ENCODE measurements at places on chromosomes 3 and 15. TPM values are rescaled to one million over a fixed set of nuclear protein-coding genes. Genes with fewer than 3 reads are reported as not detected.

GRCh38 chr3:158908187-158908734, 106.4 kb downstream of the MFSD1 start:
- no peak for DNase-seq

DNA sequence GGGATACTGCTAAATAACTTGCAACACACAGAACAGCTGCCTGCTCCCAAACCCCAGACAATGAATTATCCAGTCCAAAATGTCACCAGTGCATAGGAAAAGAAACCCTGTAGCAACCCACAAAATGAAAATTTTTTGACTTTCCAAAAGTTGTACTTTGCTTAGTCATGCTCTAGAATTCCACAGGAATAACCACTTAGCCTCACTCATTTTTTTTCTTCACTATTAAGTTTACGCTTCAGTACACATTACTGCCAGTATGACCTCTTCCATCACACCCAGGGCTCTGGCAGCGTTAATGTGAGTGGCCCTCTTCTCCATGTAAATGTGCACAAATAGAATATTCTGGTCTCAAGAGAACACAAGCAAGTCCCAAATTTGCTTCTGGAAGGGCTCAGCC, 259.8 kb downstream of the MAGI1 start:
- DNase-seq = no peak

GRCh38 chr15:60091157-60091556, 87.0 kb downstream of the FOXB1 start:
- DNase-seq = no peak

DNA sequence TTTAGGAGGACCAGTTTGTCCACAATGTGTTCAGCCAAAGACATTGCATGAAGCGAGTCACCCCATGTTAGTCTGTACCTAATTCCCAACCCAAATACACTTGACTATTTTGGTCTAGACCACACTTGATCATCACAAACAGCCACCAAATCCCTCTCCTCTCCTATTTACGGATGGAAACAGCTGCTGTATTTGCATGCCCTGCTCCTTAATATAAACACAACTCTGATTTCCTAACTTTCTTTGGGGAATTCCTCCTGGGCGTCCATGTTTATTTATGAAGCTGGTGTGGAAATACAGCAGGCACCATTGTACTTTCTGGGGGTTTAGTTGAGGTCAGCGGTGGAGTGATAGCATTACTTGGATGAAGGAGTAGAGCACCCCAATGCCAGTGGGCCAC, 235.2 kb downstream of the TLE3 start:
- DNase-seq = no peak

GRCh38 chr3:126448136-126448892, 27.4 kb downstream of the ZXDC start:
- DNase-seq = no peak

CCR5 gene
- 2.3 TPM for total RNA-seq

KLHL40 gene
- total RNA-seq = not detected

- no peak for DNase-seq
Measured at GRCh38 chr15:93291380-93291779, 202.4 kb upstream of the RGMA start.

- no peak for DNase-seq
Measured at GRCh38 chr3:149702691-149703441, 45.0 kb upstream of the WWTR1 start.

DNA sequence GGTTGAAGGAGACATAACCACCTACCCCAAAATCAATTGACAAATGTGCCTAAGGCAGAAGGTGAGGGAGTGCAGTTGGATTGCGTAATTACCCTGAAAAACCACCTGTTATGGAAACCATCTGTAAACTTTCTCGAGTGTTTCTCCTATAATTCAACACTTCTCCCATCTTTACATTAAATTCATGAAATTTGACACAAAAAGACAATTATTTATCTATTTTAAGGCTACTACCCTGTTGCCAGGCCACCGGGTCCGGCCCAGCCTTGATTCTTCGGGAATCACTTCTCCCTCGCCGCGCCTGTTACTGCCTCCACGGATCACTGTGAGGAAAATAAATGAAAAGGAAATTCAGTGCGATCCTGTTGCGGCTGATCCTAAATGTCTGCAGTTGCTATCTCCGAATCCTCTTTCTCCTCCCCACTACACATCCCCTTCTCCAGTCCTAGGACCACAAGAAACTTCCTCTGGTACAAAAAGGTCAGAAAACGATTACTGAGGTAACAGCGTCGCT, 646 bp downstream of the IQCB1 start:
- DNase-seq = peak; percentile 69

GRCh38 chr3:72496051-72496670, 352.1 kb downstream of the SHQ1 start:
- no peak for DNase-seq

DNA sequence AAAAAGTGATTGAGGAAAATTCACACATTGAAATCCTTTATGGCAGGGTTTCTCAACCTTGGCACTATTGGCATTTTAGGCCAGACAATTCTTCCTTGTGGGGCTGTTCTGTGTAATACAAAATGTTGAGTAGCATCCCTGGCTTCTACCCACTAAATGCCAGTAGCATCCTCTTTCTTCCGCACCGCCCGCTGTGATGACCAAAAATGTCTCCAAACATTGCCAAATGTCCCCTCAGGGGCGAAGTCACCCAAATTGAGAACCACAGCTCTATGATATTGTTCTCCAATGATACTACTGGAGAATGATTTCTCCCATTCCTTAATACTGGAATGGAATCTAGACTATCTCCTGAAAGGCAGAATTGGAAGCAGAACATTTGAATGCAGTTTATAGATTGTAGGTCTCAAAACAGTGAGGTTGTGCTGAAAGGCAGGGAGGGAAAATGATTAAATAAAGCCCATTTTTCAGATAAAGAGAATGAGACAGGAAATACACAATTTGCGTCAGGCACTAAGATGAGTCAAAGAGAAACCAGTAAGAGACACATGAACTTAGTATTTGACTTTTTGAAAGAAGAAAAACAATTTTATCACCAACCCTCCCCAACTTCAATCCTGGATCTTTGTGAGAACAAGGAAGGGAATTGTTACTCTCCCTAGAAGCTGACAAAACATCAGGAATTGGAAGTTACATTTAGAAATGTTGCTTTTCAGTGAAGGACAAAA, 101.6 kb upstream of the TNIK start:
- peak; percentile 65 for DNase-seq

- peak; percentile 97 for DNase-seq
Measured at GRCh38 chr15:38453971-38454695, at the start of gene FAM98B. Gene FAM98B, plus strand, starts transcription at chr15:38454127. Its CDS starts 35 bp downstream, at chr15:38454162.

DNA sequence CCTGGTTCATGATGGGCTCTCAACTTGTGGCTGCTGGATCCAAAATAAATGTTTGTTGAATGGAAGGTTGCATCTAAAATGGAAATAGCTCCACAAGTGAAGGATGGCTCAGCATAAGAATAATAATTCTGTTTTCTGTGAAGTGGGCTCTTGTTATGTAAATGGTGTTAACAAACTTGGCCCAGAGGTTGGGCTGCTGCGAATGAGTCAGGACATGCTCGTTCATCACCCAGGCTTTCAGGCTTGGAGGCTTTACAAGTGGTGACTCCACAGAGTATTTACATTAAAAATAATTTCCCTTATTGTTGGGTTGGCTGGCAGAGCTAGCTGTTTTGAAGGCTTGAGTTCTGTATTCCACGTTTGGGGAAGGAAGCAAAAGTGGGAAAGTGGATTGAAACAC, 60.5 kb downstream of the ITGB5 start:
- no peak for DNase-seq

DNA sequence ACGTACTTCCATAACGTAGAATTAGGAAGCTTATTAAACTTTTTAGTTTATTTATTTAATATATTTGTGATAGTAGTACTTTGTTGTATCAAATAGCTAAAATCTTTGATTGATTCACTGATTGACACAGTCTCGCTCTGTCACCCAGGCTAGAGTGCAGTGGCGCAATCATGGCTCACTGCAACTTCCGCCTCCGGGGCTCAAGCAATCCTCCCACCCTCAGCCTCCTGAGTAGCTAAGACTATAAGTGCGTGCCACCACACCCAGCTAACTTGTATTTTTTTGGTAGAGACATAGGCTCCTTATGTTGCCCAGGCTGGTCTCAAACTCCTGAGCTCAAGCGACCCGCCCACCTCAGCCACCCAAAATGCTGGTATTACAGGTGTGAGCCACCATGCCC, 5.7 kb downstream of the APH1B start:
- no peak for DNase-seq

DNA sequence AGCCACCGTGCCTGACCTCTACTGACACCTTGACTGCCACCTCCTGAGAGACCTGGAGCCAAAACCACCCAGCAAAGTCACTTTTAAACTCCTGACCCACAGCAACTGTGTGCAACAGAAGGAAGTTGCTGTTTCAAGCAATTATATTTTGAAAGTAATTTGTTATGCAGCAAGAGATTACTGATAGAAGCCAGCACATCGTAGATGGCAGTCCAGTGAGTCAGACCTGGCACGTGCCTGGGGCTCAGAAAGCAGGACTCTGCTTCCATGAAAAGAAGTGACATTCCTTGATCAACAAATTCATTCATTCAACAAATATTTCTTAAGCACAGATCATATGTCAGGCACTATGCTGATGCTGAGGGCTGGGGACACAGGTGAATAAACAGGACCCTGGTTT, 5.7 kb upstream of the CSPG4 start:
- DNase-seq = no peak

GRCh38 chr15:22262613-22263020, 182.3 kb downstream of the OR4M2 start:
- DNase-seq = no peak

DNA sequence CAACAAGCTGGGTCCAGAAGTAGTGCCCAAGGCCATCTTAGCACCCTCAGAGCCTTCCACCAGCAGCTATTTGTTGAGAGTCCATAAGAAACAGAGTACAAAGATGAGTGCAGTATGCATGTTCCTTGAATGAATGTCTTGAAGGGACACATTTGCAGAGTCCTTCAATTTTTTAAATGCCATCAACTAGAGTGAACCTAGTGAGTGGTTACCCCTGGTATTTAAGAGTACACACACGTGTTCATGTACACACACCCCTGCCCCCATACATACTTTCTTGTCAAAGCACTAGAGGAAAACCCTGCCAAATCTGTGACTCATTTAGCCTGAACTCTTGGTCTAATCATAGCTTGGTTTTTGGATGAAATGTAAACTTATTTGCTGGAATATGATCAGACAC, 84.5 kb upstream of the GALNT15 start:
- no peak for DNase-seq

- DNase-seq = no peak
Measured at GRCh38 chr3:184169896-184170875, 4.5 kb upstream of the AP2M1 start.

Data from activated CD4-positive, alpha-beta T cell treated with anti-CD3 and anti-CD28 coated beads, Interleukin-2, amount 10 ng/mL, durations not matched to agents 24 days and 14 days (primary cell).